Germinal center (tissue), 1 donor: ENCODE measurements at places on chromosomes 4 and X.

DNA sequence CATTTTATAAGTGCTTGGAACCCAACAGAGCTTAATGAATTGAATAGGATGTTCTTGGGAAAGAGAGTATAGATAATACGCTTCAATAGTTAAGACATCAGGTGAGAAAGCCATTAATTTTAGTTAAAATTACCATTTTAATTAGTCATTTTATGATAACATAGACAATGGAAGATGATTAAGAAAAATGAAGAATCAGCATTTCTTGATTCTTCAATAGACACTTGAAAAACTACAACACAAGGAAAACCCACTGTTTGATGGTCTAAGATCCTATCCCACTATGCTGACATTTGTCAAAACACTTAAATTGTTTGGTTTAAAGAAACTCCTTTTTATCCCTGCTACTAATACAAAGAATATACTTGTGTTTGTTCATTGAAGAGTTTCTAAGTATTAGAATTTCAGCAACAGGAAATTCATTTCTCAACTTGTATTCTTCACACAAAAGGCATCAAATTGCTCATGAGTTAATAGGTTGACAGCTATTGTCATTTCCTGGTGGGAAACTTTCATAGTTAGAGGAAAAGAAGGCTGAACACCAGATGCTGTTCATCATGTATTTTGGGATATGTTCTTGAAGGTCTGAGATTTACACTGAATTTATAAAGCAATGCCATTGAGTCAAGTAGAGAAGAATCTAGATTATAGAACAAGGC lies 9.6 kb upstream of the CXCL2 start:
- no peak for DNase-seq

GRCh38 chr4:182918044-182918607 lies 940 bp upstream of the DCTD start:
- DNase-seq, result no peak

GRCh38 chr4:142126890-142127497 lies 490.6 kb downstream of the IL15 start:
- DNase-seq, result peak; percentile 3

- DNase-seq, result no peak
These were observed 5.6 kb downstream of the SDAD1 start for GRCh38 chr4:75985116-75985515.

DNA sequence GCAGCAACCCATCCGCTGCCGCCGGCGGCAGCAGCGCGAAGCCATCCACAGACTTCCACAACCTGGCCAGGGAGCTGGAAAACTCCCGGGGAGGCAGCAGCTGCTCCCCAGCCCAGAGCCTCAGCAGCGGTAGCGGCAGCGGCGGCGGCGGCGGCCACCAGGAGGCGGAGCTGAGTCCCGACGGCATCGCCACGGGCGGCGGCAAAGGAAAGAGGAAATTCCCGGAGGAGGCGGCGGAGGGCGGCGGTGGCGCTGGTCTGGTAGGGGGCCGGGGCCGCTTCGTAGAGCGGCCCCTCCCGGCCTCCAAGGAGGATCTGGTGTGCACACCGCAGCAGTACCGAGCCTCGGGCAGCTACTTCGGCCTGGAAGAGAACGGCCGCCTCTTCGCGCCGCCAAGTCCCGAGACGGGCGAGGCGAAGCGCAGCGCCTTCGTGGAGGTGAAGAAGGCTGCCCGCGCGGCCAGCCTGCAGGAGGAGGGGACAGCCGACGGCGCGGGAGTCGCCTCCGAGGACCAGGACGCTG lies 4.9 kb downstream of the PRDM8 start:
- peak; percentile 81 for DNase-seq

- DNase-seq, result no peak
These were observed 51.4 kb downstream of the NDST3 start for GRCh38 chr4:118085700-118086099.

DNA sequence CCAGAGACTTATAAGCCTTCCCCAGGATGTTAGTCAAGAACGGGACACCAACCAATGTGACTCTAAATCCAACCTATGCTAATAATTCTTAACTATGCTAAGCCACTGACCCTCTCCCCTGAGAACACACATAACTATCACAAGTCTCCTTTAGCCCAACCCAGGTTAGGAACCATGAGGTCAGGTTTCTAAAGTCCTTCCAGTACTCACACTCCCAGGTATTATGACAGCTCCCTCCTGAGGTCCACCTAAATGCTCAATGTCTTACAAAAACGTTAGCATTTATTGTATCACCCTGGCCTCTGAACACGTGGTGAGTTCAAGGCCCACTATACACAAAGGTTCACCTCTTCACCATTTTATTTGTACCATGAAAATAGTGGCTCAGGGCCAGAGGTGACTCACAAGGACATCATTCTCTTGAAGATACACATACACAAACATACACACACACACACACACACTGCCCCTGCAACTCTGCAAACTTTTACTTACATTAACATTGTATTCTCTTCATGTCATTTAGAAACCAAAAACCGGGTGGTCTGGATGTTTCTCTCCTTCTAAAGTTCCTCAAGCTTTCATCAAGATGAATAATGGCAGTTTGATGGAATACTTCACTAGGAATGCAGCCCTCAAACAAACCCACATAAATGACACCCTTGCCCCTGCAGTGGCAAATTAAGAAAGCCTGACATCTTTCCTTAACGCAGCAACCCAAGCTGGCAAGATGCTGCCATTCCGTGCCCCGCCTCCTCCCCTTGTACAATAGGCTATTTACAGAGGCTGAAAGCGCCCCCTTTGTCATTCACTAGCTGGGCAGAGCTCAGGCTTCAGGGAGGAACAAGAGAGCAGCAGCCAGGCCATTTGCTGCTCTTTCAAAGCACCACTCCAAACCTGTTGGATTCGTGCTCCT lies 17.7 kb downstream of the ACSL1 start:
- DNase-seq, result no peak

DNA sequence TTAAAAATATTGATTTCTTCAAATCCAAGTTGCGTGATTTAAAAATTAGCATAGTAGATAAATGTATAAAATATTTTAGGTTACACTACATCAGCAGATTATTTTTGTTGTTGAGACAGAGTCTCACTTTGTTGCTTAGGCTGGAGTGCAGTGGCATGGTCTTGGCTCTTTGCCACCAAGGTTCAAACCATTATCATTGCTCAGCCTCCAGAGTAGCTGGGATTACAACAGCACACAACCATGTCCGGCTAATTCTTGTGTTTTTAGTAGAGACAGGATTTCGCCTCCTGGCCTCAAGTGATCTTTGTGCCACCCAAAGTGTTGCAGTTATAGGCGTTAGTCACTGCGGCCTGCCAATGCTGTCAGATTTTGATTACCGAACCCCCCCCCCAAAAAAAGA lies 1390.5 kb upstream of the TENM3 start:
- no peak for DNase-seq

DNA sequence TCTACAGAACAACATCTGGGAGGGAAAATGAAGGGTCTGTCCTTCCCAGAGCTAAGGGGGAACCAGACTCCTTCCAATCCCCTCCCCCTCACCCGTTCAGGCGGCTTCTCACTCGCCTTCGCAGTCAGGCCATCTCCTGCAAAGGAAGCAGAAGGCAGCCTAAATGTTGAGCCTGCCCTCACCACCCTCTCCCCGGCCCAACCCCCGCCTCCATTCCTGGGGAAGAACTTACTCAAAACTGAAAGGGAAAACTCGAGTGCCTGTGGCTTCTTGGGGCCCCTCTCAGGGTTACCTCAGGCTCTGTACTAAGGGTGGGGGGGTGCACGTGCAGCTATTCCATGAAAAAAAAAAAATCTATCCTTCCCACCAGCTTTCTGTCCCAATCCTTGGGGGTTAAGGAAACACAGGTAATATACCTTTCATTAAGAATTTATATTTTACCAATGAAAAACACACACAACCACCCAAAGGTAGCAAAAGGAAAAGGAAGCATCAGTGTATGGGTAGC lies 2.4 kb downstream of the ZMYM3 start:
- no peak for DNase-seq

GRCh38 chr4:16230308-16230707 lies 4.0 kb upstream of the TAPT1 start:
- DNase-seq, result no peak

GRCh38 chrX:45011131-45011530 lies 138.1 kb downstream of the KDM6A start:
- DNase-seq, result no peak

DNA sequence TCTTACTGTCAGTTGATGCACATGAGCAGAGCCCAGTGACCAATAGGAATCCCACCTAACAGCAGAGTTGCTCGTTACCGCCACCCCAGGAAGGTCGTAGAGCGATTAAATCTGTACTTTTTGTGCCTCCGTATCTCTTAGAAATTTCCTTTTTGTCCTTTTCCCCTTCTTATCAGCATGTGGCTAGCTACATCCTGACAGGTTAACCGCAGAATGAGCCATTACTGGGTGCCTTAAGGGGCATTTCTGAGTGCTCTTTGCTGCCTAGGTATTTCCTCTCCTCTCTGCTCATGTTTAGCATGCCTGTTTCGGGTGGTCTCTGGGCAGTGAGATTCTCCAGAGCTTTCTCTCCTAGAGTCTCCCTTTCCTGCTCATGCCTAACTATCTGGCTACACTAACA lies 530.5 kb downstream of the FAM133A start:
- no peak for DNase-seq

GRCh38 chrX:102846544-102847236 lies 90.4 kb upstream of the RAB40AL start:
- DNase-seq, result no peak

DNA sequence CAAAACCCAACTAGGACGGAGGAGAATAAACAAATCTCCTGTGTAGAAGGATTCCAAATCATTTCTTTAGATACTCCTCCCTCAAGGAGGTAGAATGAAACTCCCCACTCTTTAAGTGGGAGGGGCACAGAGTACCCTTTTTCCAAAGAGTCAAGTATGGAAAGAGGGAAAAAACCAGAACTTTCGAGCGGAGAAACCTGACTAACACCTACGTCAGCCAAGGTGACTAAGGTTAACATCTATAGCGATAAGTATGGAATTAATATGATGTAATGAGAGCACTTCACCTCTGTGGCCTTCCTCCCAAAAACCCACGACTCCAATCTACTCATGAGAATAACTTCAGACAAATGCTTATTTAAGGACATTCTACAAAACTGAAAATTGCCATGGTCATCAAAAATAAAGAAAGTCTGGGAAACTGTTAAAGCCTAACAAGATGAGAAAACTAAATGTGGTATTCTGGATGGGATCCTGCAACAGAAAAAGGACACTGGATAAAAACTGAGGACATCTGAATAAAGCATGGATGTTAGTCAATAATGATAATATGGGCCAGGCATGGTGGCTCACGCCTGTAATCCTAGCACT lies 157.0 kb upstream of the MAP3K15 start:
- DNase-seq, result no peak

DNA sequence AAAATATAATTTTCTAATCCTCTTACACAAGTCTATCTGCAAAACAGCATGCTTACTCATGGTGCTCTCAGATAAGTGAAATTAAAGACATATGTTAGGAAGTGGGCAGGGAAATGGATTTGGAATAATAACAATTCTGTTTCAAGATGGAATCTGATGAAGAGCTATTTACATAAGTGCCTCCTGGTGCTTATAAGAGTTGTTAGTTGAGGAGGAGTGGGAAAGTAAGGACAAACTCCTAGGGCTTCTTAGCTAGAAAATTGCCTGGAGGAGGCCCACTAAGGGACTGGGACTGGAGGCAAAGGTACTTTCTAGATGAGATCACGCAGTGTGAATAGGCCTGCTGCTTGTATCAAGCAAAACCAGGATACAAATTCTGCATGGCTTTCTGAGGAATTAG lies 939.8 kb downstream of the GLUD2 start:
- DNase-seq, result no peak

DNA sequence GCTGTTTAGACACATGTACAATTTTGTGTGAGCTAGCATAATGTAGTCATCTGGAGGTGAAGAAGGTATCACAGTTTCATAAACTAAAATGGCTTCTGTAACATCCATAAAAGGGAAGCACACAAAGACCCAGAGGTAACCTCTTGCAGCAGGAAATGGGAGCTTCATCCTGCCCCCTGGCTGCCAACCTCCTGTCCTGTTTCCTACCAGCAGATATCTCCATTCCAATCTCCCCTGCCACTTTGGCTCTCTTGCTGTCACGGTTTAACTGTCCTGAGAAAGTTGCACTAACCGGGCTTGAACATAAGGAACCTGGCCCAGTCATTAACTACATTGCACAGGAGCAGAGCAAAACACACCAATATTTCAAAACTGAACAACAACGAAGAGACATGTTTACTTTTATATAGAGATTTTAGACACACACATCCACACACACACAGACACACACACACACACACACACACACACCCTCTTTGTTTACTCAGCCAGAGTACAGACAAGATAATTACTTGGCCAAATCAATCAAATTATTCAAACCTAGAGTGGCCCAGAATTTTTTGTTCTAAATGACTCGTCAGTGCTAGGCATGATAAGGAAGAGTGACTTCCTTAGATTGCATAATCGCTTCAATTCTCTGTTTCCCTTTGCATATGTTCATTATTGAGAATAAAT lies 24.2 kb downstream of the MID2 start:
- DNase-seq, result no peak

DNA sequence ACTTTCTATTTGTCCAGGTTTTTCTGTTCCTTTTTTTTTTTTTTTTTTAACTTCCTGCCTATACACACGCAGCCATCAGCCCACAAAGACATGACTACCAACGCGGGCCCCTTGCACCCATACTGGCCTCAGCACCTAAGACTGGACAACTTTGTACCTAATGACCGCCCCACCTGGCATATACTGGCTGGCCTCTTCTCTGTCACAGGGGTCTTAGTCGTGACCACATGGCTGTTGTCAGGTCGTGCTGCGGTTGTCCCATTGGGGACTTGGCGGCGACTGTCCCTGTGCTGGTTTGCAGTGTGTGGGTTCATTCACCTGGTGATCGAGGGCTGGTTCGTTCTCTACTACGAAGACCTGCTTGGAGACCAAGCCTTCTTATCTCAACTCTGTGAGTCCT lies 2.1 kb downstream of the EBP start:
- no peak for DNase-seq

DNA sequence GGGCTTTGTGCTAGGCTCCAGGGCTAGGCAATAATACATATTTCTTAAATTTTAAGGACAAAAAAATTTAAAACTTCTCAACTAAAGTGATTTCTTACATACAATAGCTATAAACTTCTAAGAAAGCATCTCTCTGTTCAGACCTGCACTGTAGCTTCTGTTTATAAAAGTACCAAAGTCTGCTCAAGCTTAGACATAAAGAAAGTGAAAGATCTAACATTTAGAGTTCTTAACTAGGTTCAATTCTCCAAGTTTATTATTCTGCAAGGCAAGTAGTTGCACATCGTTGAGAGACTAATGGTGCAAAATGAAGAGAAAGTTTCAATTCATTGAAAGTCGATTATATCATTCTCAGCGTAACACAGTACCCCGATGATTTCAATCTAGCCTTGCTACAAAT lies 857.4 kb upstream of the HTR2C start:
- no peak for DNase-seq

DNA sequence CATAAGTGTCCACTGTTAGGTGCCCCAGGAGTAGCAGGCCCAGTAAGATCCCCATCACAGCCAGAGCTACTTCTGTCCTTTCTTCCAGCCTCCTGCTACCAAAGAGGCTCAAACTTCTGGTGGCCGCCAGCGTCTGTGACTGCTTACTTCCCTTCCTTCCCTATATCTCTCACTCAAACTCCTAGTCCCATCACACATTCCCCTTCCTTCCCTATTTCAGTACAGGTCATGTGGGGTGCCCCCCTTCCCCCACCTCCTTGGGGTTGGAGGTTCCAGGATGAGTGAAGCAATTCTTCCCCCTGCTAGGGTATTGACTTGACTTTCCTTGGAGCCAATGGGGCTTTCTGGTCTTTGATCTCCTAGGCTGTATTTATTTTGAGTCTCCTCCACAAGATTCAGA lies at the start of gene VSIG4:
VSIG4 (minus strand) TSS at position 137 of the 400 bp plus-strand sequence; CDS start at position 55, 82 bp downstream.
- no peak for DNase-seq

GRCh38 chr4:89266128-89266527 lies 41.5 kb downstream of the GPRIN3 start:
- DNase-seq, result no peak
